ENCODE measurements at places on chromosomes 1 and 21.

DNA sequence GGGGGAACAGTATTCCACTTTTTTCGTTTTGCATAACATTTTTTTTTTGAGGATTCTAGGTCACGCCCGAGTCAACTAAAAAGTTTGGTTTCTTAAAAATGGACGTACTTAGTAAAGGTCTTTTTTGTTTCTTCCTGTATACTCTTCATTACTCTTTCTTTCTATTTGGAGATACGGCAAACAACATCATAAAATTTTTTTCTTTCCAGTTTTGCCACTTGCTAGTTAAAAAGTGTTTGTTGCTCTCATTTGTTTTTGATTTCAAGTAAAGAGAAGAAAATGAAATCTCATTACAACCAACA lies 788 bp upstream of the MPC2 start:
- no peak for DNase-seq

GRCh38 chr1:219699870-219700269 lies 87.0 kb upstream of the ZC3H11B start:
- no peak for DNase-seq

DNA sequence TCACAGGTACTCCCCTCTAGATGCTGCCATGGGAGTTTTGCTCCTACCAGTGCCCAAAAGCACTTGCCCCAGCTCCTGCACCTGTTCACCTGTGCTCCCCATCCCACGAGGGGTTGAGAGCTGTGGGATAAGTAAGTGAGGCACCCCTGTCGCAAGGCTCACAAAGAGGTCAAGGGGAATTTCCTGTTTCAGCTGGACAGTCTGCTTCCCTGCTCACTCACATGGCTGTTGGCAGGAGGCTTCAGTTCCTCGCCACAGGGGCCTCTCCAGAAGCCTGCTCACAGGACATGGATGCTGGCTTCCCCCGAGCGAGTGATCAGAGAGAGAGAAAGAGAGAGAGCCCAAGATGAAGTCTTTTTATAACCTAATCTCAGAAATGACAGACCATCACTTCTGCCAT lies 8.7 kb upstream of the NCMAP start:
- no peak for DNase-seq

- DNase-seq: no peak
Observed at GRCh38 chr1:32701421-32701911, 1.1 kb downstream of the SYNC start.

DNA sequence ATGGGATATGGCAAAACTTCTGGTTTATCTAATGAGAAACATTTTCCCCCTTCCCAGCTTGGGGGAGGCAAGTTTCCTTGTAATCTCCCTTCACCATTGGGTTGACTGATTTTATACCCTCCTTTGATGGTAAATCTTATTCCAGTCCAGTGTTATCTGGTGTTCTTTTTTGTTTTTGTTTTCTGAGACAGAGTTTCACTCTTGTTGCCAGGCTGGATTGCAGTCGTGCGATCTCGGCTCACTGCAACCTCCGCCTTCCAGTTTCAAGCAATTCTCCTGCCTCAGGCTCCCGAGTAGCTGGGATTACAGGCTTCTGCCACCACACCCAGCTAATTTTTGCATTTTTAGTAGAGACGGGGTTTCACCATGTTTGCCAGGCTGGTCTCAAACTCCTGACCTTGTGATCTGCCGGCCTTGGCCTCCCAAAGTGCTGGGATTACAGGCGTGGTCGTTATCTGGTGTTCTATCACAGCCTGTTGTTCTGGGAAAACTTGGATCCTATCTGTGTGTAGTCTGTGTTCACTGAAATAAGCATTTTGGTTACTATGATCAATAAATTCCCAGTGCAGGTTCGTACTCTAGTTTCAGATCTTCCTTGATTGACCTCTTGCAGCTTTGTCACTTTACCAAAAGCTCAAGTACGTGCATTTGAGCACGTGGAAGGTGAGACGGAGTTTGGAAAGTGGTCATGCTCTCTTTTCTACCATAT lies 281.1 kb downstream of the NCAM2 start:
- DNase-seq: no peak

Data from activated naive CD4-positive, alpha-beta T cell (primary cell).